ENCODE measurements at places on chromosomes 2 and 18. TPM values are rescaled to one million over a fixed set of nuclear protein-coding genes. Genes with fewer than 3 reads are reported as not detected.

DNA sequence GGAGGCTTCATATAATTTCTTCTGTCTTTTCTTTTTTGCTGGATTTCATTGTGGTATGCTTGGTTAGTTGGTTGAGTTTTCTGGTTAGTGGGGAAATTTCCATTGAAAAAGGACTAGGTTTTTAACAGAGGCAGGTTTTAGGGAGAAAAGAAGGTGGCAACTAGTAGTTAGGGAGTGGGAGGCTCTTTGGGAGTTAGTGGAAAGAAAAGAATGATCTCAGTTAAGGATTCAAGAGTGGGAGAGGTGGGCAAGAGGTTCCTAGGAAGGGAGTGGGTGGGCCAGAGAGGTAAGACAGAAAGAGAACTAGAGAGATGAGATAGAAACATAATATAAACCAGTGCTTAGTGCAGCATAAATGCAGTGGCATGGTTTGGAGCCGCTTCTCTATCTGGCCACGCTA, 96.9 kb downstream of the SPTBN1 start:
- no peaks in the 10 kb centered on the region for H3K27me3 ChIP-seq
- no peak overlapping the region for H3K27ac ChIP-seq
- no peak for DNase-seq
- no peak overlapping the region for H3K4me3 ChIP-seq
- H3K36me3 ChIP-seq, result no peaks in the 10 kb centered on the region

DNA sequence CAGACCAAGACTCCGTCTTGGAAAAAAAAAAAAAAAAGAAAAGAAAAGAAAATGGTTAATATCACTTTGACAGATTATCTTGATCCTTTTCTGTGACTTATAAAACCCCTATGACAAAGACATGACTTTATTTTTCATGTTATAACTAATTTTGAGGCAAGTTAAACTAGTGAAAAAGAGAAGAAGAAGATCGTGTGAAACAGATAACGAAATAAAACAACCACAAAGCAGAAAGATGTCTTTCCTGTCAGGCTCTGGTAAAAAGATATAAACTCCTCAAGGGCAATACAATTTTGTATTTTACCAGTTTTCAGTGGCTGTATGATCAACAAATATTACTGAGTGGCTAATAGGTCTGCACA, 13.4 kb upstream of the RBMS1 start:
- H3K27ac ChIP-seq, result no peak overlapping the region
- H3K4me1 ChIP-seq, result no peaks in the 10 kb centered on the region
- no peaks in the 10 kb centered on the region for H3K36me3 ChIP-seq
- H3K4me3 ChIP-seq, result no peak overlapping the region
- H3K27me3 ChIP-seq, result no peaks in the 10 kb centered on the region

The LYPD6 gene
- 3.0 TPM for total RNA-seq

DNA sequence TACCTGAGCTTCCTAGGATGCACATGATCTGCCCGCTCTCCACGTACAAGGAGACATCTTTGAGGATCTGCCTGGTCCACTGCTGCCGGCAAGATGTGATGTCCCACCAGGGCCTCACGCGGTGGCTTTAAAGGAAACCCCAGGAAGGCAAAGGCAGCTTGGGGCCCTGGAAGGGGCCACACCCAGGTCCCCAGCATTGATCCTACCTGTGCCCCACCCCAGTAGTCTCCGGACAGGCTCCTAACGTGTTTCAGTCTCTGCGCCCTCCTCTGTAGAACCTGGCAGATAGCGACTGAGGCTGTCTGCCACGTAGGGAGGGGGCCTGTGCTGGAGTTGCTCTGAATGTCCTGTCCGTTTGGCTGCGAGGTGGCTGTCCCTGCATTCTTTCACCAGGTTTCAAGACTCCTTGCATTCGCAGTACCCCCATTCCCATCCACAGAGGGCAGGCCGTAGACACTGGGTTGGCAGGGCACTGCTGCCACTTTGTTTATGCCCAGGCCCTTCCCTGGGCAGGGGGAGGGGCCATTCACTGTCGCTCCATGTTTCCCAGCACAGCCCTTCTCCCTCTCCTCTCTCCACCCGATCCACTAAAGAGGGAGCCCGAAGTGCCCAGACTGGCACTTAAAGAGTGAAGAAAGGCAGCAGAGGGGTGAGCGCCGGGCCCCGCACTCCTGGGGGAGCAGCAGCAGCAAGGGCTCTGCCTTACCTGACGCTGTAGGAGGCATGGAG, 644 bp downstream of the ABCG5 start:
- H3K4me3 ChIP-seq, result no peak overlapping the region
- no peak overlapping the region for H3K27ac ChIP-seq
- no peak for DNase-seq
- no peaks in the 10 kb centered on the region for H3K27me3 ChIP-seq
- H3K36me3 ChIP-seq, result no peaks in the 10 kb centered on the region

- H3K4me1 ChIP-seq, result no peaks in the 10 kb centered on the region
- H3K27me3 ChIP-seq, result no peaks in the 10 kb centered on the region
- no peaks in the 10 kb centered on the region for H3K36me3 ChIP-seq
- H3K4me3 ChIP-seq, result no peak overlapping the region
- no peak for DNase-seq
Measured at GRCh38 chr2:141676139-141676538, 454.7 kb downstream of the LRP1B start.

- no peaks in the 10 kb centered on the region for H3K36me3 ChIP-seq
- no peaks in the 10 kb centered on the region for H3K4me1 ChIP-seq
- H3K27me3 ChIP-seq, result peaks cover 7% of the 10 kb centered on the region
- no peak overlapping the region for H3K4me3 ChIP-seq
Measured at GRCh38 chr2:16032282-16033031, 92.1 kb downstream of the MYCN start.

DNA sequence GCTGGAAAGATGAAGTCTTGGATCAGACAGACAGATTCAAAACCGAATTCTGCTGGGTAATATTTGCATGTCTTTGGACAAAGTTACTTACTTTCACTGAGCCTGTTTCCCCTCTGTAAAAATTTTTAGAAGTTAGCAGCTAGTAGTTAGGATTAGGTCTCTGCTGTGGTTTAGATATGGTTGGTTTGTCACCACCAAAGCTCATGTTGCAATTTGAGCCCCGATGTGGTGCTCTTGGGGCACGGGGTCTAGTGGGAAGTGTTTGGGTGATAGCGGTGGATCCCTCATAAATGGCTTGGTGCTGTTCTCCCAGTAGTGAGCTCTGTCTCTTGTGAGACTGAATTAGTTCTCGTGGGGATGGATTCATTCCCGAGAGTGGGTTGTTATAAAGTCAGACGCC, 38.9 kb upstream of the PNO1 start:
- H3K27ac ChIP-seq, result no peak overlapping the region
- DNase-seq, result no peak
- no peaks in the 10 kb centered on the region for H3K27me3 ChIP-seq

GRCh38 chr2:241188361-241189092, at the start of gene ANO7:
TSS of gene ANO7 (plus strand) at chr2:241188677. CDS start at chr2:241190064, 1,387 bp downstream.
- no peak within 1 kb of the TSS for H3K27ac ChIP-seq
- no peak for DNase-seq
- no peaks in the 10 kb centered on the region for H3K36me3 ChIP-seq

DNA sequence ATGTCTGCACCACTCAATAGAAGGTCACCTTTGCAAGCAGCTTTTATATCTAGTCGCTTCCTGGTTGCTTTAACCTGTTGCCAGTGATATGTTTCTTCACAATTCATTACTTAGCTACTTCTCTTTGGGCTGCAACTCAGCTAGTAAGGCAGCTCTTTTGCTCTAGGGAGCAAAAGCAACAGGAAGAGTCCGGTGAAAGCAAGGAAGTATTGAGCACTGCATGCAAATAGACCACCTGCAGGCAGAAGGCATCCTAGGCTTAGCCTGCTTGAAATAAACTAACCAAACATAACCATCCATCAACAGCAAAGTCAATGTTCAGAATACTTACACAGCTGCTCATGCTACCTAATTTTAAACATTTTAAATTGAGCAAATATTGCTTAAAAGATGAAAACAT, 529.2 kb upstream of the LINC00305 start:
- no peaks in the 10 kb centered on the region for H3K27me3 ChIP-seq
- H3K36me3 ChIP-seq, result no peaks in the 10 kb centered on the region
- H3K4me3 ChIP-seq, result no peak overlapping the region
- DNase-seq, result no peak
- H3K4me1 ChIP-seq, result no peaks in the 10 kb centered on the region

The UGT1A8 gene
- total RNA-seq, result not detected

GRCh38 chr2:111910609-111911277, 12.3 kb downstream of the MERTK start:
- no peak overlapping the region for H3K4me3 ChIP-seq
- H3K36me3 ChIP-seq, result no peaks in the 10 kb centered on the region
- no peak for DNase-seq
- no peaks in the 10 kb centered on the region for H3K27me3 ChIP-seq
- no peak overlapping the region for H3K27ac ChIP-seq
